ENCODE measurements at places on chromosomes 12 and 14. TPM values are rescaled to one million over a fixed set of nuclear protein-coding genes. Genes with fewer than 3 reads are reported as not detected.

Gene OR6C76
- total RNA-seq: not detected

Gene CMA1
- not detected for total RNA-seq

Gene ASCL1
- 0.20 TPM for total RNA-seq

Gene TMEM179
- not detected for total RNA-seq

Gene VEZT
- 100 TPM for total RNA-seq

Gene IFNG
- total RNA-seq: not detected

Gene NIN
- total RNA-seq: 16.2 TPM

Gene ATG101
- total RNA-seq: 34.2 TPM

DNA sequence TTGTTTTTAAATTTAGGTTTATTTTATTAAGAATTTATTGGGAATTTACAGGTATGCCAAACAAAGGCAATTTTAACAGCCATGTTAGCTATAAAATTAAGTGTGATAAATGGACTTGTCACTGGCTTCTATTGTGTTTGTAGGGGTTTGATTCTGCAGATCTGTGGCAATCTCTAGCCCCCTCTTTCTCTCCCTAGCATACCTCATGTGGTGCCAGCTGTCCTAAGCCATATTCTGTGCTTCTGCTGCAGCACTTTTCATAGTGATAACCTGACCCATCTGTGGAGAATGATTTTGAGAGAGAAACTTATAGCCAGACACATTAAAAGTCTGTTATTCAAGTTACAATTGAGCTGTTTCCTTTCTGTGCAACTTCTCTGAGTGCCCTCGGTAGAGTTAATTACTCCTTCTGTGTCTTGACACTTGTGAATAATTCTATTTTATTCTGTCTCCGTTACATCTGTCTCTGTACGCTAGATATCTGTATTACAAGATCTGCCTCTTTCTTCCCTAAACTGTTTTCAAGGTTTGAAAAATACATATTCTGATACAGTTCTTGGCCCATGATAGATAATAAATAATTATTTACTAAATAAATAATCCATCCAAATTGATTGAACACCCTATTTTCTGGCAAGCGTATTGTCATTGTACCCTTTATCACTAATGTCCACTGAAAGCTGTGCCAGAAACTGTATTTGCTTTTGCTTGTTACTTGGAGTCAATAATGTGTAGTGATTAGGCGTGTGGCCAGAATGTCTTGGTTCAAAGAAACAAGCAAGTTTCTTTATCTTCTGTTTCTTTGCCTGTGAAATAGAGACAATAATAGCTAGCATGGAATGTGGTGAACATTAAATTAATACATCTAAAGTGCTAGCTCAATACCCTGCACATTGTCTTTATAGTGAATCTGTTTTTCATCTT, 40.0 kb downstream of the FRS2 start:
- peaks cover 71% of the 10 kb centered on the region for H3K4me1 ChIP-seq
- no peak overlapping the region for H3K27ac ChIP-seq
- no peaks in the 10 kb centered on the region for H3K36me3 ChIP-seq
- H3K27me3 ChIP-seq: no peaks in the 10 kb centered on the region
- H3K4me3 ChIP-seq: no peak overlapping the region

DNA sequence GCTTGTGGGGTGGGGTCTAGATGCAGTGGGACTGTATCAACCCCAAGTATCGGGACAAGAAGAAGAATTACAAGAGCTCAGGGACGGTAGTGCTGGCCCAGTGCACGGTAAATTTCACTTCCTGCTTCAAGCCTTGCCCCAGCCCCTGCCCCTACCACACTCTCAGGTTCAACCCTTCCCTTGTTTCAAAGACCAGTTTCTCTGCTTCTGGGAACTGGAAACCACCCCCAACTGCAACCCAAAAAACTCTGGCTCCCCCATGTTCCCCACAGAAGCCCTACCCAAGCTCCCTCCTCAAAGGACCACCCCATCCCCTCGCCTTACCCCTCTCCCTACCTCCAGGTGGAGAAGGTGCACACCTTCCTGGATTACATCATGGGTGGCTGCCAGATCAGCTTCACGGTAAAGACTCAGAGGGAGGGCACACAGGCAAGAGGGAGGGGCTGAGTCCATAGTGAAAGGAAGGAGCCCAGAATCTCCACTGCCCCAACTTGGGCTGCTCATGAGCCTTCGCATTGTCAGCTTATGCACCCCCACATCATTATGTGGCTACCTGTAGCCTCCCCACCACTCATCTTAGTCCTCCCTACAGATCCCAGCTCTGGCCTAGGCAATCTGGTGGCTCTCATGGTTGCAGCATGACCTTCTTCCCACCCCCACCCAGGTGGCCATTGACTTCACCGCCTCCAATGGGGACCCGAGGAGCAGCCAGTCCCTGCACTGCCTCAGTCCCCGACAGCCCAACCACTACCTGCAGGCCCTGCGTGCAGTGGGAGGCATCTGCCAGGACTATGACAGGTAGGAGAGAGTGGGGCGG, 4.3 kb downstream of the CPNE6 start:
- H3K27ac ChIP-seq: no peak overlapping the region
- no peaks in the 10 kb centered on the region for H3K4me1 ChIP-seq
- H3K4me3 ChIP-seq: no peak overlapping the region
- no peaks in the 10 kb centered on the region for H3K36me3 ChIP-seq

GRCh38 chr12:31655208-31655607, 4.3 kb upstream of the ETFBKMT start:
- H3K4me3 ChIP-seq: no peak overlapping the region
- DNase-seq: no peak
- H3K27me3 ChIP-seq: no peaks in the 10 kb centered on the region
- no peak overlapping the region for H3K27ac ChIP-seq
- H3K36me3 ChIP-seq: no peaks in the 10 kb centered on the region
- peaks cover 12% of the 10 kb centered on the region for H3K4me1 ChIP-seq

- no peak overlapping the region for H3K4me3 ChIP-seq
- no peak overlapping the region for H3K27ac ChIP-seq
- DNase-seq: no peak
- H3K4me1 ChIP-seq: no peaks in the 10 kb centered on the region
Measured at GRCh38 chr14:37988472-37988871, 219.2 kb upstream of the SSTR1 start.

- H3K36me3 ChIP-seq: no peaks in the 10 kb centered on the region
- H3K27me3 ChIP-seq: no peaks in the 10 kb centered on the region
- H3K4me3 ChIP-seq: no peak overlapping the region
- peak; percentile 67 for DNase-seq
- H3K27ac ChIP-seq: no peak overlapping the region
Measured at GRCh38 chr12:26239122-26239851, 43.9 kb downstream of the SSPN start.

DNA sequence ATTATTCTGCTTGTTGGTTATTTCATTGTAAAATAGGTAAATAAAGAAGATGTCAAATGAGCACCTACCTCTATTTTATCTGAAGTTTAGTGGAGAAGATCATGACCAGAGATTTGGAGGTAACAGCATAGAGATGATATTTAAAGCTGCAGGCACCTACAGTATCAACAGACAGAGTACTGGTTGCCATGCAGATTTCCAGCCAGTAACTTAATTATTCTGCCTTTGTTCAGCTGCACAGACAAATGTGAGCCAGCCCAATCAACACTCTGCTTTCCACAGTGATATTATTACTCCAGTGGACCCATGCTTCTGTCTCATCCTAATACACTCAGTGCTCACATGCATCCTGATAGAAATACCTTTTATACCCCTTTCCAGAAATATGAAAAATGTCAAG, 348.5 kb upstream of the RGS6 start:
- H3K36me3 ChIP-seq: no peaks in the 10 kb centered on the region
- no peaks in the 10 kb centered on the region for H3K27me3 ChIP-seq
- no peaks in the 10 kb centered on the region for H3K4me1 ChIP-seq

GRCh38 chr14:94655169-94655710, 43.0 kb downstream of the SERPINA3 start:
- H3K4me1 ChIP-seq: no peaks in the 10 kb centered on the region
- H3K36me3 ChIP-seq: no peaks in the 10 kb centered on the region
- no peak overlapping the region for H3K4me3 ChIP-seq
- no peak overlapping the region for H3K27ac ChIP-seq

DNA sequence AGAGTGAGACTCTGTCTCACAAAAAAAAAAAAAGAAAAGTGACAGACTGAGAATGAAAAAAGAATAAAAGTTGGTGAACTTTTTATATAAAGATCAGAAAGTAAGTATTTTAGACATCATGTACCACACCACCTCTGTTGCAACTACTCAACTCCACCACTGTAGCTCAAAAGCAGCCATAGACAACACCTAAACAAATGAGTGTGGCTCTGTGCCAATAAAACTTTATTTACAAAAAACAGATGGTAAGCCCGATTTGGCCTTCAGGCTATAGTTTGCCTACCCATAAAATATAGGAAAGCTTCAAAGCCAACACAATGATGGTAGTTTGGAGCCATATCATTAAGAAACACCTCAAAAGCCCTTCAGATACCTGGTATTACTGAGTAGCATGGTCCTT, 154.5 kb upstream of the FOXN3 start:
- peaks cover 30% of the 10 kb centered on the region for H3K4me1 ChIP-seq
- H3K4me3 ChIP-seq: no peak overlapping the region
- H3K27me3 ChIP-seq: no peaks in the 10 kb centered on the region
- H3K36me3 ChIP-seq: no peaks in the 10 kb centered on the region
- no peak overlapping the region for H3K27ac ChIP-seq
- no peak for DNase-seq

DNA sequence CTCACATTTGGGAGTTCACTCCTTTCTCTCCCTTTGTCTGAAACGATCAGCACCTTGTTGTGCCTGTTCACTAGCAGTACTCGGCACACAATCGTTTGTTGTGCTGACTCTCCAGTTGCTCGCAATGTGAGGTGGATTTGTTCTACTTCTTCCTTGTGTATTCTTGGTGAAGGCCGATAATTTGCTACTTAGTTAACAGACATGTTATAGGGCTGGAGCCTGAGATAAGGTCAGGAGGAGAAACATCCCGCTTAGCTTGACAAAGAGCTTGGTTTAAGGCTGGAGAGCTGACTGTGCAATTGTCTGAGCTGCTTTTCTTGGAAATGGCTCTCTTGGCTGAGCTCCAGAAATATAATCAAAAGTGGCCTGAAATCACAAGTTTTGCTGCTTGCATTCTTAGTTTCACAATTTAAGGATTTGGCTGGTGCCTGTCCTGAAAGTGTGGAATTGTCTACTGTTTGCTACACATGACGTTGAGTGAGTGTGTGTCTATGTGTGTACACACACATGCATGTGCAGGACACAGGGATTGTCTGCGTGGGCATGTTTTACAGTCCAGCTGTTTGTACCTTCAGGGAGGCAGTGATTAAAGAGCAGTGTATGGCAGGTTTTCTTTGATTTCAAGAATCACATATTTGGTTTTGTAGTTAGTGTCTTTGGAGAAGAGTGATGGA, 77.7 kb downstream of the ARF6 start:
- no peak for DNase-seq
- no peaks in the 10 kb centered on the region for H3K36me3 ChIP-seq
- H3K4me1 ChIP-seq: peaks cover 30% of the 10 kb centered on the region
- H3K27me3 ChIP-seq: no peaks in the 10 kb centered on the region

DNA sequence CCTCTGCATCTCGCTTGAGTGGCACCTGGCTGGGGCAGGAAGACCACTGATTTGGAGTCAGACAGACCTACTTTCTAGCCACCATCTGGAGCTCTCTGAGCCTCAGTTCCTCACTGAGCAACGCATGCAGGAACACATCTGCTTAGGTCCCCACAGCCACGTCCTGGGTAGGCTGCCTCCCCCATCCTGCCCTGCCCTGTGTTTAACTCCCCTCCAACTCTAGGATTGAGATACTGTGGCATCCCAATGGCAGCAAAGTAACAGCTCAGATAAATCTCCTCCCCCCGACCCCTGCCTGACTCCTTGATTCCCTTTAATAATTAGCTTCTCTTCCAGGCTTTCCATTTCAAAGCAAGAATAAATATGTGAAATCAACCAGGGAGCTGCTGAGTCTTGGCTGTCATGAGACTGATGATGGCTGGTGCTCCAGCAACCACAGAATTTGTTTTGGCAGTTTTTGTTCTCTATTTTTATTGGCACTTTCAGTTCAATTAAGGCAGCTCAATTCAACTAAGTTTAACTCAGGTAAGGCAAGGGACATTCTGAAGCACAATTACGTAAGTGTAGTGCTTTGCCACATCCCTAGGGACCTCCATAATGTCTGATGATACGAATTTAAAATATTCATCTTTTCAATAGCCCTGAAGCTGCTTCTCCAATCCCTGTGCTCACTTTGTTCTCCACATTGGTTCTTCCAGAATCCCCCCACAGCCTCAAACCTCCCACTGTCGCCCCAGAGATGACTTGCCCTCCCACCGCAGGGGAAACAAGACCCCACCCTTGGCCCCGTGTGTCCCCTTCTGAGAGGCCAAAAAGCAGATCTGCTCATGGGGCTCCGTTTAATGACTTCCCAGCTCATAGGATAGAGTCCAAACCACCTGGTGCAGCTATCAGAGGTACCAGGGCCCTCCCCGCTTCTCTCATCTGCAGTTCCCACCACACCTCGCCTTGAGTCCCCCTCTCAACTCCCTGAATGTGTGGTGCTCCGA, 58.2 kb downstream of the ESR2 start:
- DNase-seq: no peak
- no peaks in the 10 kb centered on the region for H3K36me3 ChIP-seq
- peaks cover 16% of the 10 kb centered on the region for H3K4me1 ChIP-seq
- no peaks in the 10 kb centered on the region for H3K27me3 ChIP-seq
- H3K4me3 ChIP-seq: no peak overlapping the region

DNA sequence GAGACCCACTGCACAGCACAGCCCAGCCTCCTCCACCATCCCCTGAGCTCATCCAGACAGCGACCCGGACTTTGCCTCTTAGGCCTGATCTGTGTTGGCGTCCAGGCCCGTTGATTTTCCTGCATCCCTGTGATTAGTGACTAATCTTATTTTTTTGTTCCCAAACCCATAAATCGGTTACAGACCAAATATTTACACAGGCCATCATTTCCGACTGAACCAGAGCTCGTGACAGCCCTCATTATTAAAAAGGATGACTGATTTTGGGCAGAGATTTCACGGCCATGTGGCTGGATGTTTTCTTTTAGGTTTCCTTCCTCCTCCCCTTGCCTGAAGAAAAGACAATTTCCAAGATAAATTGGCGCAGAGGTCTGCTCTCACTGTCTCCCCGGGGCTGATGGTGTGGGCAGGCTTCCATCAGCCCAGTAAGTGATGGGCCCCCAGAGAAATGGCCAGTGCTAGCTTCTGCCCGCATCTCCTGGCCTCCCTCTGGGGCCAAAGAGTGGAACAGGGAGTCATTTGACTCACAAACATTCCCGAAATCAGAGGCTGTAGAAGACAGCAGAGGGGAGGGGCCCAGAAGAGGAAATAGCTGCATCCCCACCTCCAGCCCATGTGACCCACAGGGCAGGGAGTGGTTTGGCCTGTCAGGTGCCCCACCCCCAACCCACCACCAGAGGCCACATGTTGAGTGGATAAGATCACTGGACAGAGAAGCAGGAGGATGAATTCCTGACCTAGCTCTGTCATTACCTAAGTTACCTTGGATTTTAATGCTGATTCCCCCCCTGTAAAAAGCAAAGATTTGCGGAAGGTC, 283.5 kb downstream of the KSR2 start:
- no peak overlapping the region for H3K27ac ChIP-seq
- no peaks in the 10 kb centered on the region for H3K36me3 ChIP-seq
- no peaks in the 10 kb centered on the region for H3K27me3 ChIP-seq

Measured in gastrocnemius medialis (tissue), 4 donors.